ENCODE measurements at places on chromosomes 4 and X.
A peak's percentile ranks its signal among the peaks of the same experiment; 100 is the strongest.

GRCh38 chr4:19540859-19541540, 710.7 kb upstream of the SLIT2 start:
- DNase-seq: no peak

DNA sequence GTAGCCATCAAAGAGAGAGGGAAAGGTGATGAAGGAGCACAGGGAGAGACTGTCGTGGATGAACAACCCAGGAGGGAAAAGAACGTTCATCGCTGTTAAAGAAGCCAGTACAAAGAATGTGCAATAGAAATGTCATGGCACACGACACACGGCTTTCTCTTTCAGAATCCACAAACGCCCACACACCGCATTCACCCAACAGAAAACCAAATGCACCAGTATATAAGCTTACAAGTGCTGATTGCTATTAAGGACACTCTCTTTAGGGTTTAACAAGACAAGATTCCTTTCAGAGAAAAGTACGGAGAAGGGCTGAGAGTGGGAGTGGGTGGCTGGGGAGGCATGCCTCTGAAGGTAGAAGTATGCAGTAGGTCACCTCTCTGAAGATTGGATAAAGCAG, 80.2 kb downstream of the C4orf51 start:
- DNase-seq: no peak

GRCh38 chr4:104492183-104492771, 2.4 kb downstream of the CXXC4 start:
- DNase-seq: no peak

DNA sequence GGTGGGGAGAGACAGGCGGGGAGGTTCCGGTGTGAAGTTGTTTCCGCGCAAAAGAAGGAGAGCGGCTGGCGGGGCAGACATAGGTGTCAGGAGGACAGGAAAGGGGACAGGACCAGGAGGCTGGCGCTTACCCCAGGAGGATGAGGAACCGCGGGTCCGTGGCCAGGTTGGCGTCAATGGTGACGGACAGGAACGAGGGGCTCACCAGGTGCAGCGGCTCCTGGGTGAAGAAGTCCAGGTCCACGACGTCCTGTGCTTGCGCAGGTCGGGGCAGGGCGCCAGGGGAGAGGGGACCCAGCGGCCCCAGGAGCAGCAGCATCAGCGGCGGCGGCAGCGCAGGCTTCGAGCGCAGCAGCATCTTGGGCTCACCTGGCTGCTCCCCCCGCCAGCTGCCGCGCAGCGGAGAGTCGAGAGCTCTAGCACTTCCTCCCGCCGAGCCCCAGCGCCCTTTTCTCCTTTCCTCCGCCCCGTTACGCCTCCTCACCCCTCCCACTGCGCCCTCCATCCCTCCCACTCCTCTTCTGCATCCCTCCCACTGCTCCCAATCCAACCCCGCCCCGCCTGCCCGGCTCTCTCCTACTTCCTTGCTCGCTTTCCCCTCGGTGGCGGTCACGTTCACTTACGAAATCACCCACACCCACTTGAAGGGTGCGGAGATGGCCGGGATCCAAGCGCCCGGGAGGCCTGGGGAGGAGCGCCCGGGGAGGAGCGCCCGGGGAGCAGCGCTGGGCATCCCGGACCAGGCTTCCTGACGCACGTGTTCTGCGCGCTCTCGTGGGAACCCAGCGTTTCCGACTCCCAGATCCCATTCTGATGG, at the start of gene HPSE:
TSS of gene HPSE (minus strand) at position 424 of the 817 bp plus-strand sequence. CDS start at position 358, 66 bp downstream.
- DNase-seq: peak; percentile 39

DNA sequence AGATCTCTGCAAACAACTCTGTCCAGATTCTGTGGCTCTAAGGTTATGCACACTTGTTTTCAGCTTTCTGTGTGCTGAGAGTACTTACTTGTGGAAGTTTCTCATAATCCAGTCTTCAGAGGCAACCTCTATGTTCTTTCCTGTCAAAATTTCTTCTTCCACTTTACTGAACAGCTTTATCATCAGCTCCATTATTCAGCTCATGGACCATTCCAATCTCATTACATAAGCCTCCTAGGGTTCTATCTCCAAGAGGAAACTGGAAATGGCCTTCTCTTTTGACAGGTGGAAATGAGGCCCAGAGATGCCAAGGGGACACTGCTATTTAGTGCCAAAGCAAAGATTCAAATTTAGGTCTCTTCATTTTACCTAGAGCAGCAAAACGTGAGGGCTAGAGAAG, 61.3 kb downstream of the CHRDL1 start:
- no peak for DNase-seq

DNA sequence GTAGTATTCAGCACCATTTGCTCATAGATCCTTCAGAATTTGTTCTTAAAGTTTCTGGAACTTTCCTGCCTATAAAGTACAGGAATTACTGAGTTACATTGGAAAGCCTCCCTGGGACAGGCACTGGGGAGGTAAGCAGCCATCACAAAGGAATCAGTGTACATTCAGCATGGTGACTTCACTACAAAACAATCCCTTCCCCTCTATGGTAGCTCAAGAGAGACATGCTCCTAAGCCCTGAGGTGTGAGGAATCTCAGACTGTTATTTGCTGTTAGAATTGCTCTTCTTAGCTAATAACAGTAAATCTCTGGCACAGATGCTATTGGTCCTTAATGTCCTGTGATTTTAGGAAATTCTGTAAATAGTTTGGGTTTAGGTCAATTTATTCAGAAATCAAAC, 1898.0 kb upstream of the PCDH7 start:
- no peak for DNase-seq

Data from T-helper 2 cell (primary cell).